ENCODE measurements at places on chromosomes 4 and X.

DNA sequence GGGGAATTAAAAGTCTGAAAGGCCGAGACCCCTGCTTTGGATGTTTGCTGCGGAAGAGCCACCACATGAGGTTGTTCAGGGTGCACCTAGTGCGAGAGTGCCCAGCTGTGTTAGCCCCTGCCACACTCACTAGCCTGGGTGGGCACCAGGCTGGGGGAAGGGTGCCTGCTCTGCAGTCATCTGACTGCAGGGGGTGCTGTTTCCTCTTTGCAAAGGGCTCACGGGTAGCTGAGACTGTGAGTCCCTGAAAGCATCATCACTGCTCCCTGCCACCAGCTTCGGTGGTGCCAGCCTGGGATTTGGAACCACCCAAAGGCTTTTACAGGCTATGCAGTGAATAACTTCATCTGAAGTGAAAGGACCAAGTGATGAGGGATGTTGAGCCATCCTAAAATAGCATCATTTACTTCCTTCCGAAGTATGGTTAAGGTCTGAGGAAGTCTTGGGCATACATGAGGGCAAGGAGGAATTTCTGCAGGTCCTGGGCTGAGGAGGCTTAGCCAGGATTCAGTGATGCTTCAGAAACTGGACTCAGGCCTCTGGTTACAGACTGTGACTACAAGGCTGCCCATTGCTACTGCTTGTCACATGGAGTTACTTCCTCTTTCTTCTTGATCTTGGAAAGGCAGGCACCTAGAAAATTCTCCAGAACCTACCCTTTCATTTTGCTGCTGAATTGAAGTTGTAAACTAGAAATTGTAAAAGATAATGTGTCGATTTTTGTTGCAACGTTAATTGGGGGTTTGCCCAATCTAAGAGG is 293.2 kb upstream of the PRPS2 start:
- DNase-seq: no peak

DNA sequence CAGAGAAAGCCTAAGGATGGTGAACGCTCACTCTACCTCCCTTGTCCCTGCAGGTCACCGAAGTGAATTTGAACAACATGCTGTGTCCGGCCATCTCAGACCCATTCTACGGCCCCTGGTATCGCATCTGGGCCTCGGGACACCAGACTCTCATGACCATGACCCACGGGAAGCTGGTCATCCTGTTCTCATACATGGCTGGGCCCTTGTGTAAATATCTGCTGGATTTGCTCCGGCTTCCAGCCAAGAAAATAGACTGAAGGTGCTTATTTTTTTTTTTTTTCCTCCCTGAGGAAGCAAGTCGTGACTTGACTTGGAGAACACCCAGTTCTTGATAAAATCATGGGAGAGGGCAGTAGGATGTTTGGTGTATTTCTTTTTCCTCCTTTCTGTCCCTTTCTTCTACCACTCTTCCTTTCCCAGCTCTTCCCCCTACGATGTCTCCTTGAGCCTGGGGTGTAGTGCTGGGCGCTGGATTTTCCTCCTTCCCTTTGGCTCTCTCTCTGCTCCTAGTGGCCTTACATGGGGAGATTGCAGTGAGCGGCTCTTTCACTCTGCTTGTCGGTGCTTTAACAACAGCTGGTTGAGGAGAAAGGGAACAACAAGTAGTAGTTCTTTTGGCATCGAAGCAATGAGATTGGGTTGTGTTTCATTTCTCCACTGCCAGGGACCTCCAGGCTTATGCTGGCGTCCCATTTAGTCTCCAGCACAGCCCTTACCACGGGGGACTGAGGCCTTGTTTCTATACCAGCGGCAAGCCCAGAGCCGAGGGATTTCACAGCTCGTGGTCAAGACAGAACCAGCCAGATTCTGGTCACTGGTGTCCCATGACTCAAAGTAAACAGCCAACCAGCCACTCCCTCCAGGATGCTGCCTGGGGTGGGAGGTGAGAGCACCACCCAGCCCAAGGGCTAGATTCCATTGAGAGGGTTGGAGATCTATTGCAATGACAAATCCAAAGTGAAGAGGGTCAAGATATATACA is 144.4 kb downstream of the AMMECR1 start:
- no peak for DNase-seq

DNA sequence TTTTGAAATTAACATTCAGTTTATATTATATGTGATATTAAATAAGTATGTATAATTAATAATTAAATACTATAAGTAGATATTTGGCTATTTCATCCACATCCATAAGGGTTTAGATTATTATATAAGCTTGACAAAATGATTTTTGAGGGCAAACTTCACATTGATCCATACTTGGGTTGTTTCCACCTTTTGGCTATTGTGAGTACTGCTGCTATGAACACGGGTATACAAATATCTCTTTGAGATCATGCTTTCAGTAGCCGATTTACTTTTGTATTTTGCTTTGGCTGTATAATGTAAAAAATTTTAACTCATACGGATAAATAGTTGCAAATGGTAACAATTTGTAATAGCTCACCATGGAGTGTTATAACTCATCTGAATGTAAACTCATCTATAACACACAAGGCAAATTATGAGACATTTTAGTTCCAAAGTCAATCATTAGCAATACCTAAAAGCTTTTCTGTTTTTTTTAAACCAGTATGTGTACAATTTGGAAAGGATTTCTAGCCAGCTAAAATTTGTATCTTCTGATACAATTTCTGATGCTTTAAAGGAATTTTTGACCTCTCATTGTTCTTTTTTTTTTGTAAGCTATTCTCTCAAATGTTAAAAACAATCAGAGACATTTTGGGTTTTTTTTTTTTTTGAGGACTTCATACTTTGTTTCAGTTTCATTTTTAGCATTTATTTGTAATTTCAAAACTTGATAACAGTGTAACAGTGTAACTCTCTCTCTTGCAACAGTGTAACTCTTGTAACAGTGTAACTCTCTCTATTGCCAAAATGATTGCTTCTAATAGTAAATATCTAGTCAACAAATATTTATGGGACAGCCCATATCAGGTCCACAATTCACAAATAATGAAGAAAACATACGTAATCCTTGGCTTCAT is 51.8 kb upstream of the ARX start:
- DNase-seq: no peak

DNA sequence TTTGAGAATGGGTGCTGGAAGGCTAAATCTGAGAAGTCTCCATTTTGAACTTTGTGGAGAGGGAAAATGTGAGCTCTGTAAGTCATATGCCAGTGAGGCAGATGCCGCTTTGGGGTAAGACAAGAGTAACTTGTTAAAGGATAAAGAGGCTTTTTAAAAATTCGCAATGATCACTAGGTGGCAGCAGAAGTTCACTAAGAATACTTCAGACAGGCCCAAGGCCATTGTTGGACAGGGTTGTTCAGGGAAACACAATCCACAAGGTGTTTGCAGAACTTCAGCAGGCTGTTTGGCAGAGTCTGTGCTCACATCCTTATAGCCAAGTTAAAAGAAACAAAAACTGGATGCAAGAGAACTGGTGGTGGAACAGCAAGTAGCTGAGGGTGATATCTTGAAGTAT is 13.7 kb upstream of the PIGA start:
- DNase-seq: no peak

- DNase-seq: no peak
Observed at GRCh38 chr4:95193391-95194224, 355.2 kb downstream of the UNC5C start.

DNA sequence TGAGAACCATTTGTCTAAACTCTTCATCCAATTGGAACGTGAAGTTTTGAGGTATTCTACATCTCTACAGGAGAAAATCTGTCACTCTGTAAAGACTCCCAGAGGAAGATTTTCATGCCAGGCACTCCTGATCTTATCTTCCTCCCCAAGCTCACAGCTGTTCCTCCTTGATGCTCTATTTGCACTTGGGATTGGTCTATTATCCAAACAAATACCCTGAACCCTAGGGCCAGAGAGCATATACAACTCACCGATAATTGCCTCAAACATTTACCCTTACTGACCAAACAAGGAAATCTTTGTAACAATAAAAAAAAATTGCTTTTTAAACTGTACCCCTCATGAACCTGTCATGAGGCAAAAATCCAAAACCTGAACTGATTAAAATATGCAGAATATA is 372.7 kb downstream of the SH2D1A start:
- no peak for DNase-seq

- DNase-seq: peak; percentile 53
Observed at GRCh38 chr4:189941005-189941450, 356 bp downstream of the FRG1 start.

GRCh38 chrX:148722966-148723365 is 222.5 kb downstream of the AFF2 start:
- DNase-seq: no peak

- no peak for DNase-seq
Observed at GRCh38 chr4:127486248-127486647, 146.5 kb upstream of the INTU start.

GRCh38 chr4:42144028-42144427 is 8.4 kb downstream of the BEND4 start:
- no peak for DNase-seq

DNA sequence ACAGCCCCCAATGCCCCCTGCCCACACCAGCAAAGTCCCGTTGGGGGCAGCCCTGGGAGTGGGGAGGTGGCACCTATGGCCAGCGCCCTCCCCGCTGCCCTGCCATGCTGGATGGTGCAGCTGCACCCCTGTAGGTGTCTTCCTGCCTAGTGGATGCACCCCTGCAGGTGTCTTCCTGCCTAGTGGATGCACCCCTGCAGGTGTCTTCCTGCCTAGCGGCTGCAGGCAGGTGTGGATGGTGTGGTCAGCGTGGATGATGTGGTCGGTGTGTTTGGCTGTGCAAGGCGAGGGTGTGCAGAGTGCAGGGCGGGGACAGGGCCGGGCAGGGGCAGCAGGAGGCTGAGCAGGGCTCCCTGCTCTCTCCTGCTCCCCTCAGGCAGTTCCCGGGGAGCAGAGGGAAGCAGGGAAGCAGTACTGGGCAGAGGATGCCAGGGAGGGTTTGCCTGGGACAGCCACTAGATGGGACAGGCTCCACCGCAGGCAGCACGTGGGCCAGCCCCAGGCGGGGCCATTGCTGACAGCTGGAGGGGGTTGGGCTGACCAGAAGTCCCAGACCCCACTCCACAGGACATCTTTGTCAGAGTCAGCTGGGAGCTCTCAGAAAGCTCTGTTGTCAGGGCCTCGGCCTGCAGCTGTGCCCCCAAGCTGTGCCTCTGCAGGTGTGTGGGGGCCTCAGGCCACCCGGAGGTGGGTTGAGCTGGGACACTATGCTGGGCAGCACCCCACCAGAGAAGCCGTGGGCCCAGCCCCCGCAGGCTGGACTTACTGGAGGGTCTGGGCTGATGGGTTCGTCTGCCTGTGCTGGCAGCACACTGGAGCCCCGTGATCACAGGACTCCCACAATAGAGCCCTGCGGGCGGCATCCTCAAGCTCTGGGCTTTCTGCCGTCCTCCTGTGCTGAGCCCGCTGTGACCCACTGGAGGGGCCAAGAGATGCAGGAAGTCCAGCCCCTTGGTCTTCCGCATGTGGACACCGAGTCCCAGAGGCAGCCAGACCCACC is 23.7 kb downstream of the DOK7 start:
- no peak for DNase-seq

- no peak for DNase-seq
Observed at GRCh38 chr4:165379678-165380064, 863 bp downstream of the CPE start.

DNA sequence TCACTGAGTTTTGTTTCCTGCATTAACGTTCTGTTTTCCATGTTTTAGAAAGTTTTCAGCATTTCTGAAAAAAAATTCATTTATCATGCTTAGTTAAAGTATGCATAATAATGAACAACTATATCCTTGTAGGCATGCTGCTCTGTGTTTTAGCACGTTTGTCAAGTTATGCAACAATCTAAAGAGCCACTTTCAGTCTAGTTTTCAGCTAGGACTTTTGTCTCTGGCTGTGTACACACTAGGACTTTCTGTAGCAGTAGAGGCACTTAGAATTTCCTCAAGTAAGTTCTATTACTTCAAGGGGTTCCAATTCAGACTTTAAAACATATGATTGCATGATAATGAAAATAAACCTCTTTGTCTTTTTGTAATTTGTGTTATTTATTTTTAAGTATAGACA is 12.4 kb downstream of the DCAF8L1 start:
- DNase-seq: no peak

DNA sequence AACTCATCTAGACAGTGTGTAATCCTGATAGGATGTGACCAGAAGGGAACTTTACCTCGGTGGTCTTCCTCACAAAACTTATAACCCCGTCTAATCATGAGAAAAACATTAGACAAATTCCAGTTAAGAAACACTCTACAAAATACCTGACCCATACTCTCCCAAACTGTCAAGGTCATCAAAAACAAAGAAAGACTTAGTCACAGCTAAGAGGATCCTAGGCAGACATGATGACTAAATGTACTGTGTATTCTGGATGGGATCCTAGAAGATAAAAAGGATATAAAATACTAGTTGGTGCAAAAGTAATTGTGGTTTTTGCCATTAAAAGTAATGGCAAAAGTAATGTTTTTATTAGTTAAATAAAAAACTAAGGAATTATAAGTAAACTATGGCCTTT is 81.6 kb downstream of the DTHD1 start:
- DNase-seq: no peak

DNA sequence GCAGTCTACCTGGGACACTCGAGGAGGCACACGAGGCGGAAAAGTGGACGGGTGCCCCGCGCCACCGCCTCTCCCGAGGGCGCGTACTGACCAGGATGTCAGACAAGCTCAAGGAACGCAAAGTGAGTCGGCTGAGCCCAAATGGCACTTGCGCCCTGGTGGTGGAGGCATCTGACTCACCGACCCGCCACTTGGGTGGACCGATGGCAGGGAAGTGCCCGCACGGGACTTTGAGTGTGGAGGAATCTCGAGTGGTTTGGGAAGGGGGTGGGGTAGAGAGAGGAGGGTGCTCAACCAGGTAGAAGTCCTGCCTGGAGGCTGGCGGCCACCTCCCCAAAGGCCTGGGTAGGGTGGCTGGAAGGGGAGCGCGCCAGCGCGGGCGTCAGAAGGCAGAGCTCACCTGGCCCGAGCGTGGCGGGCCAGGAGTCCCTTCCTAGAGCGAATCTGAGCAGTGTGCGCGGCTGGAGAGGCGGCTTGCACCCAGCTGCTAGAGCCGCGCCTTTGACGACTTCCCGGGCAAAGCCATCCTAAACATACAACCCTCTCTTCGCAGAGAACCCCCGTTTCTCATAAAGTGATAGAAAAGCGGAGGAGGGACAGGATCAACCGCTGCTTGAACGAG is 655 bp downstream of the HELT start:
- no peak for DNase-seq

DNA sequence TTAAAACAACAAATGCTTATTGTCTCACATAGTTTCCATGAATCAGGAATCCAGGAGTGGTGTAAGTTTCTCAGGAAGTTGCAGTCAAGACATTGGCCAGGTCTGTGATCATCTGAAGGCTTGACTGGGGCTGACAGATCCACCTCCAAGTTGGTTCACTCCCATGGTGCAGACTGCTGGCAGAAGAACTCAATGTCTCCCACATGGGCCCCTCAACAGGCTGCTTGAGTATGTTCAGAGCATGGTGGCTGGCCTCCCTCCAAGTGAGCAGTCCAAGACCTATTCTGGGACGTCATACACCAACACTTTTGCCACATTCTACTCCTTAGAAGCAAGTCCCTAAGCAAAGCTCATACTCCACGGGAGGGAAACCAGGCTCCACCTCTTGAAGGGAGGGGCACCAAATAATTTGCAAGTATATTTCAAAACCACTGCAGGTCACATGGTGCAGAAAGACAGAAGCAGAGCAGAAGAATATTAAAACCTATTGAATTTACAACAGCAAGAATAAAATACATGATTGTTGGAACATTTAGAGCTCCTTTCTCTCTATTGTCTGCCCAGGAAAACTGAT is 35.3 kb downstream of the LGI2 start:
- DNase-seq: no peak

GRCh38 chr4:121943941-121944340 is 7.9 kb downstream of the TRPC3 start:
- no peak for DNase-seq

- no peak for DNase-seq
Observed at GRCh38 chrX:97397371-97397770, 513.7 kb downstream of the RPA4 start.

- no peak for DNase-seq
Observed at GRCh38 chr4:144820011-144820727, 174.2 kb downstream of the HHIP start.
